Activated CD4-positive, alpha-beta T cell treated with anti-CD3 and anti-CD28 coated beads, Interleukin-2, amount 10 ng/mL, durations not matched to agents 24 days and 14 days (primary cell): ENCODE measurements at places on chromosomes 13 and 19. TPM values are rescaled to one million over a fixed set of nuclear protein-coding genes. Genes with fewer than 3 reads are reported as not detected.

- H3K4me1 ChIP-seq = no peaks in the 10 kb centered on the region
- H3K4me3 ChIP-seq = no peak overlapping the region
- DNase-seq = no peak
- H3K36me3 ChIP-seq = no peaks in the 10 kb centered on the region
- H3K27ac ChIP-seq = no peak overlapping the region
Measured at GRCh38 chr13:110431425-110432294, 124.6 kb downstream of the COL4A2 start.

DNA sequence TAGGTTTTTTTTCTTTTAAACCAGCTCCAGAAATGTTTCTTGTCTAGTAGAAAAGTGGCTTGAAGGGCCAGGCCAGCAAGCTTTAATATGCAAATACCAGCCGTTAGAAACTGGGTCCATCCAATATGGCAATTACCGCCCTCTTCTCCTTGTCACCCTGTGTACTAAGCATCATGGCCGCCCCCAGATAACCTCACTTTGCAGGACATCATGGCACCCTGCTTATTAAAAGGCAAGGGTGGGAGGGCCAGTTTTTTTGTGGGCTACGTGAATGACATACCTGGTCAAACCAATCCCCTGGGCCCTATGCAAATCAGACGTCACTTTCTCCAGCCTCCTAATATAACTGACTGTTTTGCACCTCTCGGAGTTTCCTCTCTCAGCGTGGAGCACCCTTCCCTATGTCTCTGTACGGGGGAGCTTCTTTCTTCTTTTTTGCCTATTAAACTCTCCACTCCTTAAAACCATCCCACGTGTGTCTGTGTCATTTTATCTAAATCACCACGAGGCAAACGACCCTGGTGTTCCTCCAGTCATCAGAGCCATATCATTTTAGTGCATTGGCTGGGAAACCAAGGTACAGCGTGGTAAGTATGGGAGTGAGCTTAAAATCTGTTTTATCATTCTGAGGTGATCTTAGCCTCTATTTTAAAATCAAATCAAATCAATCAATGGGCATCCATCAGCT is 27.7 kb downstream of the OXGR1 start:
- no peak overlapping the region for H3K4me3 ChIP-seq
- H3K36me3 ChIP-seq = no peaks in the 10 kb centered on the region
- no peak overlapping the region for H3K27ac ChIP-seq

DNA sequence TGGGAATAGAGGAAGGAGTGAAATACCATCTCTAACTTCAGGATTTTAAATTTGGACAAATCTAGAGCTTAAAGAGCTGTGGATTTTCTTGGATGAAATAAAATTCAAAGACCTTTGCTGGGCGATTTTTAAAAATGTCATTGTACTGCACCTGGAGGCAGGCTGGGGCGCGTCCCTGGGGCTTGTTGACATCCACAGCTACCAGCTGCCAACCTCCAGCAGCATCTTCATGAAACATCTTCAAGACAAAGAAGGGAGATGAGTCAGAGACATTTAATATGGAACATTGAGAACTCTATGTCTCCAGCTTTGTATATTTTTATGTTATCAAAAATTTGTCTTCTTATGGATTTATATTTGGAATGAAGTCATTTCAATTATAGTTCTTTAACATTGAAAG is 132.5 kb downstream of the NALCN start:
- no peak overlapping the region for H3K27ac ChIP-seq
- no peak for DNase-seq
- H3K4me3 ChIP-seq = no peak overlapping the region
- H3K36me3 ChIP-seq = no peaks in the 10 kb centered on the region
- H3K4me1 ChIP-seq = no peaks in the 10 kb centered on the region

DNA sequence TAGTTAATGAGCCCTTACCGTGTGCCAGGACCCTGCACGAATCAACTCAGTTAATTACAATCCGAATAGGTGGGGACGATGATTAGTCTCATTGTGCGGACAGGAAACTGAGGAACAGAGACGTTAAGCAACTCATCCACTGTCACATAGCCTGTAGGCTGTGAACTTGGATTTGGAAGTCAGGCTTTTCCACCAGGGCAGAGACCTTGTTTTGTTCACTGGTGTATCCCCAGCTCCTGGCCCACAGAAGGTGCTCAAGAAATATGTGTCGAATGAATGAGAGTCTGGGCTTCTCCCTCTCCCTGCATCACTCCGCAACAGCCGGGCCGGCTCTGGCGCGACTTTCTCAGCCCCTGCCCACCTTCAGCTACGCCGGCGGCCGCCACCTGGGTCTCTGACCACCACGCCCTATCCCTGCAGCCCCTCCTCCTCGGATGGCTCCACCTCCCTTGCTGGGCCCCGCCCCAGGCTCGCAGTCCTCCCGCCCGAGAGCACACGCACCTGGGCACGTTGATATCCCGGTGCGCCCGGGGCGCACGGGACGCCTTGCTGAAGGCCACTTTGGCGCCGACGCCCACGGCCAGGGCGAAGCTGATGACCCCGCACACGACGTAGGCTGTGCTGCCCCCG is 1.3 kb downstream of the SHISA7 start:
- peak overlapping the region; percentile 8 for H3K4me3 ChIP-seq
- no peak for DNase-seq
- H3K36me3 ChIP-seq = peaks cover 2% of the 10 kb centered on the region
- H3K27ac ChIP-seq = peak overlapping the region; percentile 3
- peaks cover 65% of the 10 kb centered on the region for H3K27me3 ChIP-seq
- peaks cover 14% of the 10 kb centered on the region for H3K4me1 ChIP-seq

- no peaks in the 10 kb centered on the region for H3K4me1 ChIP-seq
- H3K27ac ChIP-seq = no peak overlapping the region
- no peak overlapping the region for H3K4me3 ChIP-seq
- no peaks in the 10 kb centered on the region for H3K27me3 ChIP-seq
Measured at GRCh38 chr13:52053460-52053859, 29.0 kb downstream of the UTP14C start.

GRCh38 chr13:50783066-50783465 is 60.4 kb downstream of the DLEU7 start:
- H3K27me3 ChIP-seq = peaks cover 25% of the 10 kb centered on the region
- no peaks in the 10 kb centered on the region for H3K36me3 ChIP-seq
- H3K4me3 ChIP-seq = no peak overlapping the region
- no peaks in the 10 kb centered on the region for H3K4me1 ChIP-seq
- no peak overlapping the region for H3K27ac ChIP-seq

DNA sequence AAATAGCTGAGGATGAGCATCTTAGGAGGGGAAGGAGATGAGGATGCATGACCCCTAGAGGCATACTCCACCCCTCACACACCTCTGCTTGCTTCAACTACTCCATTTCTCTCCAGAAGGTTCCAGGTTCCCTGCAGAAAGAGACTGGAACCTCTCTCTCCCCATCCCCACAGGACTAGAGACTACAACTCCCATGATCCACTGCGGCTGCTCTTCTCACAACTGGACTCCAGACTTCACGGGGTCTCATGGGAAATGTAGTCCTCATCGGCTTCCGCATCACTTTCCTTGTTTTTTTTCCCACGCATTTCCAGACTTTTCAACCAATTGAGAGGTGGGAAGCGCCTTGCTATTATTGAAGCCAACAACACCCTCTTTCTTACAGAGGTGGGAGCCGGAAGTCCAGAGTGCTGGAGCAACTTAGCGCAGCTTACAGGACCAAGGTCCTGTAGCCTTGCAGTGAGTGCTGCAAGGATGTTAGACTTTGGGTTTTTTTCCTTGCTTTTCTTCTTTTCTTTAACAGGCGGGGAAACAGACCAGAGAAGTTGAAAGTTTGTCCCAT is 13.9 kb upstream of the CACNG6 start:
- peak; percentile 87 for DNase-seq
- no peak overlapping the region for H3K27ac ChIP-seq
- H3K27me3 ChIP-seq = peaks cover 43% of the 10 kb centered on the region
- peaks cover 9% of the 10 kb centered on the region for H3K36me3 ChIP-seq

DNA sequence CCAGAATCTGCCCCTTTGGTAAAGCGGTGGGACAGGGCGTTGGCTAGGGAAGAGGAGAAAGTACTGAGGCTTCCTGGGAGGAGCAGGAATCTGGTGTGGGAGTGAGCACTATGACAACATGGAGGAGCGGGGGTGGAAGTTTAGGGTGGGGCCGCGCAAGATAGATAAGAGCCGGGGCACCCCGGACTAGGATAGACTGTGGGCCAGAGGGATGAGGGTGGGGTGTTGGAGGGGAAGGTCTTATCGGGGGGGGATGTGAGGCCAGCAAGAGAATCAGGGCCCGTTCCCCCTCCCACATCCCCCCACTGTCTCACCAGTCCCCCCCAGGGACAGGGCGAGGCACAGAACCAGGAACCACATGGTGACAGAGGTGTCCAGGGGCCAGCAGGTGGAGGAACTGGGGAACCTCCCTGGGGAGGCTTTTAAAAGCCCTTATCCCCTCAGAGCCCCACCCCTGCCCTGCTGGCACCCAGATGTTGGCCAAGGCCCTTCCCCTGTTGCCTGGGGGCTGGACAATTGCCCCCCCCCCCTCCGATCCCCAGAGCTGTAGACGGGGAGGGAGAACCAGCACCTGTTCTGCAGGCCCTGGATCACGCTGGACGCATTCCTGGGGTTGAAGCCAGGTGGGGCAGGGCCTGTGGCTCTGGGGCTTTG is at the start of gene KLK1:
TSS of gene KLK1 (minus strand) at position 399 of the 654 bp plus-strand sequence. CDS start at position 360, 39 bp downstream.
- no peak within 1 kb of the TSS for H3K27ac ChIP-seq
- no peaks in the 10 kb centered on the region for H3K36me3 ChIP-seq
- DNase-seq = no peak

DNA sequence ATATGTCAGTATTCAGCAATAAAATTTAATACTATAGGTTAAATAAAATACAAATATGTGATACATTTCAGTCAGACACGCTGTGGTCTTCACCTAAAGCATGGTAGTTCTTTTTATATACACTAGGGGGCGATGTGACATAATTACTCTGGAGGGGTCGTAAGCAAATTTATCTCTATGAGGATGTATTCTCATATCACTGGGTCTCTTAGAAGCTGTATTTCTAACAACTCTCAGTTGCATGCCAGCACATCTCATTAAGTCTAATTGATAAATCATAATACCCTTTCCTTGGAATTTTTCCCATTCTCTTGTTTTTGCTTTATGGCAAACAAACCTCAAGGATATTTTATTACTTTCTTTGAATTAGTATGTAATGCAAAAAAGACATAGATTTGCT is 3.9 kb upstream of the PCDH17 start:
- H3K27ac ChIP-seq = no peak overlapping the region
- H3K27me3 ChIP-seq = peaks cover 41% of the 10 kb centered on the region
- H3K36me3 ChIP-seq = peaks cover 4% of the 10 kb centered on the region
- no peak overlapping the region for H3K4me3 ChIP-seq
- no peak for DNase-seq
- H3K4me1 ChIP-seq = peaks cover 15% of the 10 kb centered on the region

The DIAPH3 gene
- 26.3 and 26.6 TPM in 2 replicates for total RNA-seq

The CEACAM16 gene
- not detected in 2 replicates for total RNA-seq

The CRLF1 gene
- not detected in 2 replicates for total RNA-seq
